ENCODE measurements at places on chromosomes 1 and 21.
A peak's percentile ranks its signal among the peaks of the same experiment; 100 is the strongest.

- no peak for DNase-seq
Observed at GRCh38 chr1:245272676-245273075, 117.9 kb downstream of the KIF26B start.

DNA sequence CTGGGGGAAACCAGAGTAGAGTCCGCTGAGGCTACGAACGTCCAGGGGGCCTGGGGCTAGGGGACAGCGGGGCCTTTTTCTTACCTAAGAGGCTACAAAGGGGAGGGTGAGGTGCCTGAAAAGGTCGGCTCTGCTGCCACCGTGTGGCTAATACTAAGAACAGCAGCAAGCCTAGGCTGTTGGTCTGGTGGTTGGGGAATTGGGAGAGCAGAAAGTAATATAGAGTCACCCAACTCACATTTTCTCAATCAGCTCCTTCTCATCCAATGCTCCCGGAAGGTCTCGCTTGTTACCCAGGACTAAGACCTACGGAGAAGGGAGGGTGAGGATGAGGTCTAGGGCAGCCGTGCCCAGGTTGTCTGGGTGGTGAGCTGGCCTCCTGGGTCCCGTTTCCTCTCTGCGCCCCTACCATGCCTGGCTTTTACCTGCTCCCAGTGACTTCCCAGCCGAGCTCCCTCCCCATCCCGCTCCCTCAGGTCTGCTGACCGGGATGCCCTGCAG lies 9.3 kb downstream of the ARL8A start:
- no peak for DNase-seq

GRCh38 chr1:73662526-73662925 lies 535.5 kb downstream of the LRRIQ3 start:
- DNase-seq, result no peak

DNA sequence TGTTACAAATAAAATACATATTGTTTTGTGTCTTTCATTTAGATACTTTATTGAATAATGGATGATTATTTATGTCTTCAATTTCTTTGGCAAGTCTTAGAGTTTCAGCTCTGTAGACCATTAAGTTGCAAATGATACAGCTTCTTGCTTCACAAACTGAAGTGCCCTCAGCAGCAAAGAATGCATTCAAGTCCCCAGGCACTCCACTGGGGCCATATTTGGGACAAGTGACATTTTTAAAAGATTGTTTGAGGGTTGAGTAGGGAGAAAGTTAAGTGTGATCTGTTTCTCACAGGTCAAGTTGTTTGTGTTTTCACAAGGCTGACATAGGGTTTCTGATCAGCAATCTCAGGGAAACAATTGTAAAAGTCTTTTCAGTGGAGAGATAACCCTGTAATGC lies 400.7 kb downstream of the PLA2G4A start:
- no peak for DNase-seq

DNA sequence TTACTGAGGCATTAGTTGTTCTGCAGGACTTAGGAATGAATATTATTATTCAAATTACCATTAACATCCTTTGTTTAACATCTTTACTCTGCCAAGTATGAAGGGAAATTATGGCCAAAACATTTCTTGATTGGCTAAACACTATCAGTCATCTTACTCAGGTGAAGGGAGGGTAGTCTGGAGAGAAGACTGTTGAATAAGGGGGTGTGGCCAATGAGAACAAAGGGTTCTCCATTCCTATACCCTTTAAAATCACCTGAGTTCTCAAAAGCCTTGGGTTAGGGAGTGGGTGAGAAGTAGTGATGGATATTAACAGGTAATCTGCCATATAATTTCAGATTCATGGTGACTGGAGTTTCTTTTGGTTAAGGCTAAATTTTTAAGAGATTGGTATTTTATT lies 19.3 kb downstream of the CRYZL1 start:
- DNase-seq, result no peak

DNA sequence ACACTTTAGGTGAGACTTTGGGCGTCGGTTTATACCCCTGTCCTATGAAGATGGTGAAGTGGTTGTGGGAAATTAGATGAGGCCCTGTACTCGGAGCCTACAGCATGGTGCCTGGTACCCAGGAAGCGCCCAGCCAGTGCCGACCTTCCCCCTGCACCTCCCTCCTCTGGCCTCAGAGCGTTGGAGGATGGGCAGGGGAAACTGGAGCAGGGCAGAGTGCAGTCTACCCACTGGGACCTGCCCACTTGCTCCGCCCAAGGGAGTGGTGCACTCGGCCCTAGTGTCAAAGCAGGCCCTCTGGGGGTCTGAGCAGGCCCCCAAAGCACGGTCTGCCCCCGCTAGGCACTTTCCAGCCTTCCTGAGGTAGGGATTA lies 13.0 kb upstream of the TTC22 start:
- DNase-seq, result no peak

DNA sequence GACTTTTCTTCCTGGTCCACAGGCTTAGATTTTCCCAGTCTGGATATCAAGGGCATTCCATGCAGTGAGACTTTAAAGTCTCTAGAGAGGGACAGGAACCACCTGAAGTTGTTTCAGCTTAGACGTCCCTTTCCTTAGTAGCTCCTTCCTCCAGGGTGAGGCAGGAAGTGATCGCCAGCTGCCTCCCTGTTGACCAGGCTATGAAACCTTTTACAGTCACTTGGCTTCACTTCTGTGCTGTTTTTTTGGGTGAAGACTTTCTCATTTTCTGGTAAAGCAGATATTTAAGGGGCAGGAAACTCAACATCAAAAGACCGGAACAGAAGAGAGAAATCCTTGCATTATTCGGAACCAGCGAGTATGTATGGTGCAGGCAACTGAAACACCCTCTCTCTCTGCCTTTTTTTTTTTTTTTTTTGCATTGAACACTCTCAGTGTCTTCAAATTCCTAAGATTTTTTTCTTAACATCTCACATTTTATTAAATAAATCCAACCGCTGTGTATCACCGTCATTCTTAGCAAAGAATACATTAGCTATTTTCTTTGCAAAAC lies 234.6 kb upstream of the IRF2BP2 start:
- no peak for DNase-seq

- no peak for DNase-seq
Observed at GRCh38 chr1:114746450-114747121, 11.2 kb downstream of the CSDE1 start.

GRCh38 chr1:28115267-28115666 lies 26.9 kb upstream of the EYA3 start:
- peak; percentile 66 for DNase-seq

GRCh38 chr1:201551096-201551495 lies 12.2 kb downstream of the NAV1 start:
- no peak for DNase-seq

DNA sequence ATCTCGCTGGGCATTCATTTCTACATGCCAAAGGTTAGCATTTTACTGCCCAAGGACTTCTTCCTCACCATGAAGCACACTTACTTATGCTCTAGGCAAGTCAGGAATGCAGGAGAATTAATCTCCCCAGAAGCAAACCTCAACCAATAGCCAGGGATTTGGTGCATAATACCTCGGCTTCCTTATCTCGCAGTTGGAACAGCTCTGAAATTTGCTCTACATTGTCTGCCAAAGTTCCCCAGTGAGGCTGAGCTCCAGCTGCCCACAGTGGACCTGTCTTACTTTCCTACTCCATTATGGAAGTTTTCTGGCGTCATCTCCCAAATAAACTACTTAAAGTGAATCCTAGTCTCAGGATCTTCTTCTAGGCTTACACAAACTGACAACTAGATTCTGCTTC lies 57.6 kb upstream of the PPM1J start:
- no peak for DNase-seq

GRCh38 chr1:212958175-212958574 lies 7.8 kb downstream of the VASH2 start:
- no peak for DNase-seq

DNA sequence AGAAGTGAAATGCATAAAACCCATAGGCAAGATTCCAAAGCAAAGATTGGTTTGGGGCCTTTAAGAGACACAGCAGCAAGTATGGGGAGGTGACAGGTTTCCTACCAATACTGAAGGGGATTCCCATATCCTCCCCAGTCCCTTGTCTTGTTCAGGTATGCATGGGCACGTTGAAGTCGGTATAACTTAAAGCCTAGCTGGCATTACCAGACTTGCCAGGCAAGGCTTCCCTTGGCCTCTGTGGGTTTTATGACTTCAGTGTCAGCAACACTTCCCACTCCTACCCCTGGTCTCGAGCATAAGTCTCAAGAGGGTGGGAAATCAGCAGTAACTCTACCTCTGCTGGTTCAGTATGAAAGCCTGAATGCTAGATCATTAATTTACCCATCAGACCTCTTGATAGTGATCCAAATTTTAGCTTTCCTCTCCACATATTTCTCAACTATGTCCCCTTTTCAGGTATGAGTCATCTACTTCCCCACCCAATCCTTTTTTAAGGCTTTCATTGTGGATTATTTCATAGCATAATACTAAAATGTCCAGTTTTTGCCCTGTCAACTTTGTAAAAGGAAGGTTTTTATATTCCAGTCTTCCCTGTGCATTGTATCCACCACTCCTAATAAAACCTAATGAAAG lies 6.8 kb downstream of the CYP4X1 start:
- DNase-seq, result no peak

GRCh38 chr1:21020151-21020550 lies 156.5 kb downstream of the EIF4G3 start:
- no peak for DNase-seq

DNA sequence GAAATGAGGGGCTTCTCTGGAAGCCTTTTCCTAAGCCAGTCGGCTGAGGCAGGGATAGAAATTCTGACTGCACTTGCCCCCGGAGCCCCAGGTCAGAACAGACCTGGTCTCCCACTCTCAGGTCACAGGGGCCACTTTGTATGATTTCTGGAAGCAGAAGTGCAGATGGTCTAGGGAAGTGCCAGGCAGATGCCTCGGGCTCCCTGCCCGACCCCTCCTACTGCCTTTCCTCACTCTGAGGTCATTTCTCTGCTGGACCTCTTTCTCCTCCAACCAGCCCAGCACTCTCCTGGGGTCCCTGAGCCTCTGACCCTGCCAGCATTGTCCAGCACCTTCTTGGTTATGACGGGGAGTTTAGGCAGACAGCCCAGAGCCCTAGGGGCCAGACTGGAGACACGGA lies 8.7 kb downstream of the RUNX3 start:
- DNase-seq, result no peak

GRCh38 chr1:36986241-36986985 lies 47.9 kb downstream of the GRIK3 start:
- no peak for DNase-seq

GRCh38 chr1:223001653-223002634 lies 141.1 kb downstream of the TLR5 start:
- no peak for DNase-seq

GRCh38 chr1:193179094-193179493 lies 7.3 kb downstream of the B3GALT2 start:
- no peak for DNase-seq

DNA sequence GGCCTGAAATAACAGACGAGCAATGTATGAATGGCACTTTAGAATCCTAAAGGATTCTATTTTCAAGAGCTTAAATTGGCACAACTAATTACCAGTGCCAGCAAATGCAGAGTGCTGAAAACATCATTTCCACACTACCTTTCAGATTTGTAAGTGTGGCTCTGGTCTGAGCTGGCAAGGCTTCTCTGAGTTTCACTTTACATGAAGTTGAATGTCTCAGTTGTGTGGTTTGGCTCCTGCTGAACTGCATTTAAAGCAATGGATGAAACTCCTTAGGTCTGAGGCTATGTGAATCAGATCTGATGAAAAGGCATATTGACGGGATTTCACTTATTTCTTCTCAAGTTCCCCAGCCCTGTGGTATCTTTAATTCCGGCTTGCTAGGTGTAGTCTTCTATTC lies 114.8 kb upstream of the PTGFR start:
- DNase-seq, result no peak

GRCh38 chr21:42777064-42777756 lies 102.1 kb downstream of the WDR4 start:
- peak; percentile 5 for DNase-seq

- DNase-seq, result no peak
Observed at GRCh38 chr1:23694371-23694770, 2.8 kb downstream of the RPL11 start.

- no peak for DNase-seq
Observed at GRCh38 chr1:11046625-11047365, at the start of gene MASP2. Gene MASP2, minus strand, starts transcription at chr1:11047239. Its CDS starts 32 bp downstream, at chr1:11047207.
